NCI-H1436 (cell line): ENCODE measurements at places on chromosomes 2 and 18.
A peak's percentile ranks its signal among the peaks of the same experiment; 100 is the strongest.

DNA sequence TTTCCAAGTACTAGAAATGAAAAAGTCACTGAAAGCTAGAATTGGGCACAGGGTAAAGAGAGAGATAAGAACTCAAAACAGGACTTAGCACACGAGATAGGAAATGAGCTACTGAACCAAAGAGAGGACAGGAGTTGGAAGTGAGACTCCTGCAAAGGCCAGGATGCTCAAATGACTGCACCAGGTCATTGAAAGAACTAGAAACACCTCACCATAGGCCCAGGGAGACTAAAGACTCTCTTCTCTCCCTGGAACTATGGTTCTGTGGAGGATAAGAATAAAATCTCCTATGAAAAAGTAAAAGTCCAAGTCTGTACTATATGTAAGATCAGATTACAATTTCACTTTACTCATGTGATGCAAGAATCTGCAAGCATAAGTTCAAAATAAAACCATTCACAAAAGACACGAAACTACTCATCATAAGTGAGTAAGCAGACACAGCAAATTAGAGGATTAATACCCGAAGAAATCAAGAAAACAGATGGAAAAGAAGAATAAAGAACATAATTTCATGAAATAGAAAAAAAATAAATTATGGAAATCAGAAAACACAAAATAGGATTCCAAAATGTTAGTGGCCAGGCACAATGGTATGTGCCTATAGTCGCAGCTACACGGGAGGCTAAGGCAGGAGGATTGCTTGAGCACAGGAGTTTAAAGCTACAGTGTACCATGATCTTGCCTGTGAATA is 6.5 kb downstream of the NBAS start:
- no peak for DNase-seq

DNA sequence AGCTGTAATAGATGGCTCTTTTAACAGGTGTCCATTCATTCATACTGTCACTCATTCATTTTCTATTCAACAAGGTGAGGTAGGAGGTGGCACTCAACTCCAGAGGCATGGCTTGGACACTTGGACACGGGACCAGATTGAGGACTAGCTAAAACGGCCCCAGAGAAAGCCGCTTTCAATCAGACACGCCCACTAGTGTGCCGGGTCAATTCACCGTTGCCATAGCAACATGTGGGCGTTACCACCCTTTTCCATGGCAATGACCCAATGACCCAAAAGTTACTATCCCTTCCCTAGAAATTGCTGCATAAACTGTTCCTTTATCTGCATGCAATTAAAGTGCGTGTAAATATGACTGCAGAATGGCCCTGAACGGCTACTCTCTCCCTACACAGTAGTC is 49.2 kb upstream of the LGALSL start:
- DNase-seq = no peak

GRCh38 chr2:203804070-203804469 is 63.5 kb upstream of the CTLA4 start:
- DNase-seq = no peak

DNA sequence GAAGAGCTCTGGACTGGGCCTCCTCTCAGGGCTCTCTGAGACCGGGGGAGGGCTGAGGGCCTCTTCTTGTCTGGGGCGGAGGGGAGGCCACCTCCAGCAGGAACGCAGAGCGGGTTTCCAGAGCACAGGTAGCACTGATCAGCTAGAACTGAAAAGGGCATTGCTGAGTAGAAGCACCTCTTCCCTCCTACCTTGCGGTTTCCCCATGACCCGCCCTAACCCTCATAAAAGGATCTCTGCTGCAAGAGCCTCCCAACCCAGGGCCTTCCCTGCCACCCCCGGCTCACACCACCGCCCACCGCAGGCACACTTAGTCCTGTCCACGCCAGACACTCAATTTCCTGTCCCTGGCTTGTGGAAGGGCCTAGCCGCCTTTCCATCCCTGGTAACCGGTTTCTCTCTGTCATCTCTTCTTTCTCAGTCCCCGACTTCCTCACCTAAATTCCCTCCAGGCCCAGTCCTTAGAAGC is 966 bp downstream of the ADCY3 start:
- no peak for DNase-seq

GRCh38 chr2:22442051-22442450 is 942.9 kb upstream of the KLHL29 start:
- DNase-seq = no peak

GRCh38 chr2:160429248-160430000 is 64.2 kb downstream of the RBMS1 start:
- peak; percentile 26 for DNase-seq

DNA sequence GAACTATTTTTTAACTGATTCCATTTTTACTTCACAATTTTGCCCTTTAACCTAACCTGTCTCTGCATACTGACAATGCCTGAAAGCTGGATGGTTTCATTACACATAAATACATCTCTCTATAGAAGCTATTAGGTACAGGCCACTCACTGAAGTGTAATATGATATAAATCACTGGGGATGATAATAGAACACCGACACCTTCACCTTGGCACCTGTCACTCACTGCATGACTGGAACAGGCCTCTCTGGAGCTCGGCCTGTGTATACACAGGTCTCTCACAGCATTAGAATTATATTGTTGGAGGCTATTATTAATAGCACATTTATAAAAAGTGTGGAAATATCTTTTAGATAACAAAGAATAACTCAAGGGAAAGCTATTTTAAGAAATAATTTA is 138.2 kb downstream of the TMEM131 start:
- no peak for DNase-seq

DNA sequence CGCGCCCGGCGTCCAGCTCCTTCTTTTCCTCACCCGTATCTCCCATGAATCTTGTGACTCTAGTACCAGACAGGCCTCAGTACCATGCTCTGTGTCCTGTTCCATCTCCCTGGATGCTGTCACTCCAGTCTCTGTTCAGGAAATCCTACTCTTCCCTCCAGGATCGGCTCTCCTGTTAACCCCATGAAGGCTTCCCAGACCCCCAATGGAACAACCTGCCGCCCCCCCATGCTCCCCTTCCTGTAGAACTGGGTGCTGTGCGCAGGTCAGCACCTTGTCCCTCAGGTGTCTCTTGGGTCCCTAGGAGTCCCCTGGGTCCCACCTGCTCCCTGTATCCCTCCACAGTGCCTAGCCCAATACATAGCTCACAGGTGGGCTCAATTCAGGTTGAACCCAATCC is 41.3 kb downstream of the MYCN start:
- no peak for DNase-seq

- DNase-seq = no peak
Measured at GRCh38 chr2:144654523-144654922, 134.6 kb upstream of the ZEB2 start.

DNA sequence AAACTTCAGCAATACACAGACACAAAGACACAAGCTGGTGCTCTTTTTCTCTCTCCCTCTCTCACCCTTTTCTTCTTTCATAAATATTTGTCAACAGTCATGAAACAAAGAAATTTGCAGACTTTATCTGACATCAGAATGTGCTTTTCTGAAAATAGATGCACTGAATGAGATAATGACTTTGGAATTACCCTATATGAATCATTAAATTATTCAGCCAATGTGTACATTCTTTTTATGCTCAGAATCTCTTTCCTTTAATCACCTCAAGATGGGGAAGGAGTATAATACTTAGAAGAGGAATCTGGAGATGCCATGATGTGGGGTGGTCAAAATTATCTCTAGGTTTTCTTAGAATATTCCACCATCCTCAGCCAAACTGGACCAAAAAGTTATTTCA is 289.9 kb downstream of the LRRTM1 start:
- DNase-seq = no peak
